ENCODE measurements at places on chromosomes 16 and 17.

DNA sequence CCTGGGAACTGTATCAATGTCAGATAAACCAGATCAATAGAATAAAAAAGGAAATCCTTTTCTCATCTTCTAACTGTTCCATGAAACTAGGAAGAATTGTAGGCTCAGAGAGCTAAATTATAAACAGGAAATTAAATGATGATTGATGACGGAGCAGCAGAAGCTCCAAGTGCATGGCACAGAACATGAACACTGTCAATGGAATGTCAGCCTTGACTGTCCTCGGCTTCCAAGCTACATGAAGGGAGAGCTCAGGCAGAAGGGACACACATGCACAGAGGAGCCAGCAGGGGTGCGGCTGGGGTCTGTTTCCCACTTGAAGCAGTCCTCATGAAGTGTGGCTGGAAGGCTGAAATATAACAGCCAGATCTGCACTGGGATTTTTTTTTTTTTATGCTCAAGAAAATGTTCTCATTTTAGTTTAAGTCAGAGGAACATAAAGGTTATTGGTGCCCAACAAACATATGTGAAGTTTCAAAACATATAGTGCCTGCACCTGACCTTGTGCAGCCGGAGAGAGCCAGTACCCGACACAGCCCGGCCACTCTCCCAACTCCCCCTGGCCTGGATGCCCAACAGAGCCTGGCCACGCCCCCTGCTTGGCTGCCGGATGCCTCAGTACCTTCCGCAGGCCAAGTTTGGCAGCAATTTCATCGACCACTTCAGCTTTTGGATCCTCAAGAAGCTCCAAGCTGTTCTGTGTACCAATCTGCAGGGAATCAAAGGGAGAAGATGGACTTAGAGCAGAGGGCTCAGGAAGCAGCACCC is 37.0 kb downstream of the NPLOC4 start:
- no peak for DNase-seq

DNA sequence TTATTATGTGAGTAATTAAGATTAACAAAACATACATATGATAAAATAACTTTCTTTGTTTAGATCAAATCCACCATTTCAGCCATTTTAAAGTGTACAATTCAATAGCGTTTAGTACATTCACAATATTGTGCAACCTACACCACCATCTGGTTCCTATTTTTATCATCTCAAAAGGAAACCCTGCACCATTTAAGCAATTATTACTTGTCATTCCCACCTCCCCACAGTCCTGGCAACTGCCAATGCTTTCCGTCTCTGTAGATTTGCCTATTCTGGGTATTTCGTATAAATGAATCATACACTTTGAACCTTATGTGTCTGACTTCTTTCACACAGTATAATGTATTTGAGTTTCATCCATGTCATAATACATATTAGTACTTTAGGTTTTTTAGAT is 162.5 kb upstream of the CNTNAP4 start:
- DNase-seq, result no peak

DNA sequence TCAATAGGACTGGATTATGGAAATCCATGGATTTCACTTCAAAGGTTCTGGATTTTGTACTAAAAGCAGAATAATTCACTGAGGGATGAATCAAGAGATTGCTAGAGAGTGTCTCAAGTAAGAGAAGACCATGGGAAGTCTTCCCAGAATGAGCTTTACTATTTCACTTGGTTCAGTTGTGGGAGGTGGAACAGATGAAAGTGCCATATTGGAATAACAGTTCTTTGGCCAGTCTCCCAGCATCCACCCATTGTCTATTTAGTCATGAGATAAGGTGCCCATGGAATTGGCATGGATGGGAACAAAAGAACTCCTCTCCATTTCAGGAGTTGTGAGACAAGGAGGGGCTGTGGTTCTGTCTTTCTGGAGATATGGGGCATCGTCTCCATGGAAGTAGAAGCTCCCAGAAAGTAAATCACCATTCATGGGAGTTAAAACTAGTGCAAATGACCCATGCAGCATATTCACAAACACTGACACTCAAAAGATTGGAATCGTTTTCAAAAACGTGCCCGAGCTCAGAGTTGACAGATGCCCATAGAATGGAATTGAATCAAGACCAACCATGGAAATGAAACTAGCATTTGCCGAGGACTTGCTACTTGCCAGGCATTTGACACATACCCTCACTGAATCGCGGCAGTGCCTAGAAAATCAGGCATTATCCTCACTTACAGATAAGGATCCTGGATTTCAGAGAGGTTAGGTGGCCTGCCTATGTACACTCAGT is 36.2 kb upstream of the CLEC3A start:
- DNase-seq, result no peak

GRCh38 chr17:83196024-83196365 is 116.6 kb downstream of the METRNL start:
- no peak for DNase-seq

GRCh38 chr16:57897053-57897784 is 73.7 kb downstream of the CNGB1 start:
- DNase-seq, result no peak

- DNase-seq, result peak; percentile 39
Measured at GRCh38 chr17:14427900-14428647, 127.2 kb downstream of the HS3ST3B1 start.

DNA sequence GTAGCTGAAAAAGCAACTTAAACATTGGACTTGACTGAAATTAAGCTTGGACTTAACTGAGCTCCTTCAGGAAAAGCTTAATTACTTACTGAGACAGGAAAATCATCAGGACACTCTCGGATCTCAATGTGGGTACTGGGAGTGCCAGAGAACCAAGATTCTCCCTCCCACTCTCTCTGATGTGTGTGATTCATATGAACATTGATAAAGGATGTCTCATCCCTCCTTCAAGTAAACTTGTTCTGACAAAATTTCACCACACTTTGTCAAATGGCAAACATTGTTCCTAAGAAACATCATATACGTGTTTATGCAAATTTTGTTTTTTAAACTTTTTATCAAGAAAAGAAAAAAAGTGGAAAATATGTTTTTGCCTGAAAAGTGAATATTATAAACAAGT is 4.1 kb upstream of the SLFN5 start:
- DNase-seq, result no peak

DNA sequence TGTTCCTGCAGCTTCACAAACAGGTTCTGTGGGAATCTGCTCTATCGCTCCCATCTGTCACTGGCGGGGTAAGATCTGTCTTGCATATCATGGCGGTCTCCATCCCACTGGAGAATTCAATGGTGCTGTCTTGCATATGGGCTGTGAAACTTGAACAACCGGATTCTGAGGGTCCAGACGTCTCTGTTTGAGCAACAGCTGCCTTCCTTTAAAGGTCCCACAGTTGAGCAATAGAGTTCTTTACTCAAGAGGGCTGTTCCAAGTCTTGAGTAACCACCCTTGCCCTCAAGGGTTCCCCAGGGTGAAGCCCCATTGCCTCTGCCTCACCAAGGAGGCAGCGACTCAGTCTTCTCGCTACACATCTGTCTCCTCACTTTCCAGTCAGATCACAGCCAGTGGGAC is 50.8 kb downstream of the ZFHX3 start:
- DNase-seq, result no peak

DNA sequence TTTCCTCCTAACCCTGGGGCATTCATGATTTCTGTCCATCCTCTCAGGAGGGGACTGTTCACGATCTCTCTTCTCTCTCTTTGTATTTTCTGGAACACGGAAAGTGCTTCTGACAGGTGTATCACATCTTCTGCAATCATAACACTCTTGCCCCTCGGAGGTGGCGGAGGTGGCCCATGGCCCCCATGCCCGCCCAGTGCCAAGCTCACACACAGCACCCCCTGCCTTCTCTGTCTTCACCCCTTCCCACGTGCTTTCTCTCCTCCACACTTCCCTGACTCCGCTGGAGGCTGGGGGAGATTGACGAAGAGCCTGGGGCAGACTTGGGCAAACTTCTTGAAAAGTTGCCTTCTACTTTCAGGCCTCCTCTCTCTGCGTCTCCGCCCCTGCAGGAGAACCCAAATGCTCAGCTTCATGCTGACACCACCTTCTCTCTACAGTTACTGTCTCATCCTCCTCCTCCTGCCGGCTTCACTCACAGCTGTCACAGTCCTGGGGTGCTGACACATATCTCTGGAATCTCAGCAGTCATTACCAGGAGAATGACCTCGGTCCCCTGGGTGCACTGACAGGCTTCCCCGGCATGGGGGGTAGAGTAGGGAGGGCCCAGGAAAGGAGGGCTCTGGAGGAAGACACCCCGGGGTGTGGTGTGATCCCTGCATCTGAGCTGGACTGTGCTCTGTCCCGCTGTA is 127.1 kb downstream of the ENGASE start:
- DNase-seq, result no peak

- no peak for DNase-seq
Measured at GRCh38 chr16:80084163-80084562, 456.6 kb upstream of the DYNLRB2 start.

DNA sequence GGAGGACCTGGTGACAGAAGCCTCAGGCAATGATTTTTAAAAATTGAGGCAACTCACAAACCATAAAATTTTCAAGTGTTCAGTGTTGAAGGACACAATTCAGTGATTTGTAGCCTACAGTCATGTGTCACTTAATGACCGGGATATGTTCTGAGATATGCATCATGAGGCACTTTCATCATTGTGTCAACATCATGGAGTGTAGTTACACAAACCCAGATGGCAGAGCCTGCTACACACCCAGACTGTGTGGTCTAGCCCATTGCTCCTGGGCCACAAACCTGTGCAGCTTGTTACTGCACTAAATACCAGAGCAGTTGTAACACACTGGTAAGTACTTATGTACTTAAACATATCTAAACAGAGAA is 1.6 kb downstream of the PRSS41 start:
- no peak for DNase-seq

Measured in activated T-cell treated with anti-CD3 and anti-CD28 coated beads, Interleukin-2, amount 50 U/mL, for 1 hour (primary cell).